ENCODE measurements at places on chromosomes 13 and 19. TPM values are rescaled to one million over a fixed set of nuclear protein-coding genes. Genes with fewer than 3 reads are reported as not detected.

Gene ANGPTL8
- polyA plus RNA-seq, result not detected

Gene NCR1
- not detected for polyA plus RNA-seq

Gene HTR2A
- 2.0 TPM for polyA plus RNA-seq

Gene SH2D3A
- polyA plus RNA-seq, result 0.18 TPM

Gene FCER2
- 0.33 TPM for polyA plus RNA-seq

Gene C2CD4C
- polyA plus RNA-seq, result not detected

Gene ZNF8
- 1.1 TPM for polyA plus RNA-seq

Measured in GM23248 (cell line).